ENCODE measurements at places on chromosomes 1 and 21.

GRCh38 chr1:219659005-219659600 is 46.2 kb upstream of the ZC3H11B start:
- DNase-seq: no peak

GRCh38 chr21:41387824-41388223 is 26.0 kb downstream of the MX2 start:
- DNase-seq: no peak

DNA sequence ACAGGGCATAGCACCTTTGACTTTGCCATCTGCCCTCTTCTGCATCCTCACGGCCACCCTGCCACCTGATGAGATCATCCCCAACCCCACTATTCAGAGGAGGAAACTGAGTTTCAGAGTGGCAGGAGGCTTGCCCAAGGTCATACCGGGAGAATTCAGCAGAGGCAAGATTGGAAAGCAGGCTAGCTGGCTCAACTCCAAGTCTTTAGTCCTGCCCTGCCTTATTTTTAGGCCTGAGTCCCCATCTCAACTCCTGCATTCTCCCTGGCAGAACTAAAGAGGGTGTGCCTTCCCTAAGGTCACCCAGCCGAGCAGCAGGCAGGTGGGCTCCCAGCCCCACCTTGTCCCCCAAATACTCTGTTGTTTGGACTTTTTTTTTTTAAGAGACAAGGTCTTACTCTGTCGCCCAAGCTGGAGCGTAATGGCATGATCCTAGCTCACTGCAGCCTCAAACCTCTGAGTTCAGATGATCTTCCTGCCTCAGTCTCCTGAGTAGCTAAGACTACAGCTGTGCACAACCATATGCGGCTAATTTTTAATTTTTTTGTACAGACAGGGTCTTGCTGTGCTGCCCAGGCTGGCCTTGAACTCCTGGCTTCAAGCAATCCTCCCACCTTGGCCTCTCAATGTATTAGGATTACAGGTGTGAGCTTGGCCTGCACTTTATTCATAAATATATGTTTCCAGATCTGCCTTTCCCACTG is 13.8 kb upstream of the FGR start:
- no peak for DNase-seq

GRCh38 chr1:94143809-94144176 is 22.8 kb upstream of the ABCA4 start:
- no peak for DNase-seq

GRCh38 chr1:1162597-1163537 is 10.8 kb upstream of the TTLL10 start:
- peak; percentile 76 for DNase-seq

GRCh38 chr1:174158767-174159251 is 511 bp upstream of the RABGAP1L start:
- DNase-seq: no peak

GRCh38 chr1:25616987-25617624 is 515 bp downstream of the MAN1C1 start:
- DNase-seq: no peak

GRCh38 chr1:77925956-77926355 is 37.5 kb downstream of the NEXN start:
- no peak for DNase-seq

DNA sequence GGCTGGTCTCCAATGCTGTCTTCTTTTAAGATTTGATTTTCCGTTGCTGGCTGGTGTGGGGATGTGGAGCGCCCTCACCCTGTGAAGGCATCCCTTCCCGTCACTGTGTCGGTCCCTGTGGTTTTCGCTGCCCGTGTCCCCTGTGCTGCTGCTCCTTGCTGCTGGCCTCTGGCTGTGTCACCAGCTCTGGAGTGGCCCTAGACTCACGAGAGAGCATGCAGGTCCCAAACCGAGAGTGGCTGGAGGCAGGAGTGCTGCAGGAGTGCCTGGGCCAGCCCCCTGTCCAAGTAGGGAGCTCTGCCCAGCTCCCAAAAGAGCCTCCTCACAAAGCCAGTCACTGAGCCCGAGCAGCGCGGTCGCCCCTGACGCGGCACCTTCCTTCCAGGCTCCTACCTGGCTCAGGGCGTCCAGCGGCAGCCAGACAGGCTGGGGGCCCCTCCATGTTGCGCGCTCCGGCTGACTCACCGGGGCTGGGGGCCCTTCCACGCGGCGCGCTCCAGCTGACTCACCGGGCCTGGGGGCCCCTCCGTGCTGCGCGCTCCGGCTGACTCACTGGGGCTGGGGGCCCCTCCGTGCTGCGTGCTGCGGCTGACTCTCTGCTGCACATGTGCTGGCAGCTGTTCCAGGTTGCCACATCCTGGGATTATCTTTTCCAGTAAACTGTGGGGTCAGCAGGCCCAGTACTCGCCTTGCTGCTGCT is 106.7 kb upstream of the COL6A1 start:
- no peak for DNase-seq

DNA sequence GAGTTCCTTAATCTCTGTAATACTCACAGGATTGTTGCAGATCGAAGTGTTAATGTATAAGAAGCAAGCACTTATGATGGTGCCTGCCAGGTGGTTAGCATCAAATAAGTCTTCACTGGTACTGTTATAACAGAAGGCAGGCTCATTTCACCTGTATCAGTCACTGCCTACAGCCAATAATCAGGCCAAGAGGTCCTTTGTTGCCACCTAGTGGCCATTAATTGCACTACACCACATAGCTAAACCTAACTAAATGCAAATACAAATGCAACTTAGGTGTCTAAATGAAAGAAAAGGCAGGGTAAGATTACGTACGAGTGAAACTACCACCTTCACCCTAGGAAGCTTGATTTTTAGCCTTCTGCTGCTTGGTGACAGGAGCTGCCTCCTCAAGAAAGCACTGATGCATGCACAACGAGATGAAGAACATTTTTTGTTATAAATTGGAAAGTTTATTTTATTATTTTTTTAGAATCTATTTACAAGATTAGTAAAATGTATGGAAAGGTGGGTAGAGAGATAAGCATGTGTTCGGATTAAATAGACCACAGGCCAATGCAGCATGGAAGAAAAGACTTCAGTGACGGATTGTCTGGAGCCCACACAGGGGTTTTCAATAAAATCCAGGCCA is 334.8 kb upstream of the CAMK1G start:
- DNase-seq: peak; percentile 65

DNA sequence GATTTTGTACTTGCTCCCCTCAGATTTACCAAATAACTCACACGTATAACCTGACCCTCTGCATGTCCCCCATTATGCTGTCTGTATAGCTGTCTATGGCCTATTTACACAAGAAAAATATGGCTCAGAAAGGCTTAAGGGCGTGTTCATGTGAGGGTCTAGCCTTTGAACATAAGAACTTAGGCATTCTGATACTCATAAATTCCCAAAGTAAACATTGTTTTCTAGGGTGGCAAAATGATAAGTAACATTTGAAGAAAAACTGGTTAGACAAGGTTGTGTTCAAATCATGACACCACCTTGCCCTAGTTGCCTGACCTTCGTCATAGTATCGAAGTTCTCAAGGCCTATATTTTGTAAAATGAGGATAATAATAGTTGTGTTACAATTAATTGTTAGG is 394.6 kb downstream of the LRRIQ3 start:
- DNase-seq: no peak

DNA sequence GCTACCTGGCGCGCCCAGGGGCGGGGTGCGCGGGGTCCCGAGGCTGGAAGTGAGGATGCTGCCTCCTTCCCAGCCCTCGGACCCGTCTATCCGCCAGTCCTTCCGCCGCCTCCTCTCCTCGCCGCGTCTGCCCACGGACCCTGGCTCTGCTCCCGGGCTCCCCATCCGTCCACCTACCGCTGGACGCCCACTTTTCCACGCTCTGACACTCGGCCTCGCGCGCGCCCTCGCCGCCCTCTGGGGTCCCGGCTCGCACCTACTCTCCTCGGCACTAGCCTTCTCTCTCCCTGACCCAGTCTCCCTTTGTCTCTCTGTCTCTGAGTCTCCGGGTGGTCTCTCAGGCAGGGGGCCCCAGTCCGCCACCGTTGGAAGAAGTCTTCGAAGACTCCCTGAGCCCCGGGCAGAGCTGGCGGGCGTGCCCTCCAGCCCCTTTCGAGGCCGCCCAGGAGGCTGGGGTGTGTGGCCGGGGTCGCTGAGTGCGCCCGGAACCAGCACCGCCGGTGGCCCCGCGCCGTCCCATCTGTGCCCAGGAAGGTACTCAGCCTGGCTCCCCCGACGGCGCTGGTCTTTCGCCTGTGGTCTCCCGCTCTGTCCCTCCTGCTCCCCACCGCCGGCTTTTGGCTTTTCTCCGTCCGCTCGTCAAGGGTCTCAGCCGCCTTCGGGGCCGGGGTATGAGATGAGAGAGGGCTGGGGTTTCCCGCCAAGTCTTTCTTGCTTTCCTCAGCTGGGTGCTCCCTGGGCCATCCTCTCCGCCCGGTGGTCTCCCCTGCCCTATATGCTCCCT is 610 bp downstream of the DRAXIN start:
- DNase-seq: no peak

- DNase-seq: no peak
Measured at GRCh38 chr1:183185941-183186490, at the start of gene LAMC2. Gene LAMC2 (plus strand): TSS chr1:183186264. CDS start chr1:183186353, 89 bp downstream.

- DNase-seq: no peak
Measured at GRCh38 chr1:32525053-32525452, 14.2 kb upstream of the ZBTB8A start.

- DNase-seq: no peak
Measured at GRCh38 chr1:2073382-2074230, 23.4 kb downstream of the PRKCZ start.

GRCh38 chr1:165674599-165674998 is 23.8 kb downstream of the ALDH9A1 start:
- DNase-seq: no peak

DNA sequence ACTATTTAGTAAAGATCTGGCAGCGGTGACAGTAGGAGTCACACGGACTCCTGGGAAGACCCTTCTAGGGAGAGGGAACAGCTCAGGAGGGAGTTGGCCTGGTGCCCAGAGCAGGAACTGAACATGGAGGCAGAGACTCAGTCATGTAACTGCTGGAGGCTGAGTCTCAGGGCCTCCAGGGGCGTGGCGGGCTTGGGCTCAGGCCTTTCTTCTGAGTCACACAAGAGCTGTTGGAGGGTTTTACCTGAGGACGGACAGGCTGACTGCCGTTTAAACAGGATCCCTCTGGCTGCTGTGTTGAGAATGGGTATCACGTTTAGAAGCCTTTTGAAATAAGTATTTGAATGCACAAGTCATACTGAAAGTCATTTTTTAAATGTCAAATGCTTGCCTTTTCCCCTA is 7.2 kb upstream of the ETS2 start:
- no peak for DNase-seq

GRCh38 chr21:32559006-32559610 is 26.2 kb downstream of the TCP10L start:
- no peak for DNase-seq

DNA sequence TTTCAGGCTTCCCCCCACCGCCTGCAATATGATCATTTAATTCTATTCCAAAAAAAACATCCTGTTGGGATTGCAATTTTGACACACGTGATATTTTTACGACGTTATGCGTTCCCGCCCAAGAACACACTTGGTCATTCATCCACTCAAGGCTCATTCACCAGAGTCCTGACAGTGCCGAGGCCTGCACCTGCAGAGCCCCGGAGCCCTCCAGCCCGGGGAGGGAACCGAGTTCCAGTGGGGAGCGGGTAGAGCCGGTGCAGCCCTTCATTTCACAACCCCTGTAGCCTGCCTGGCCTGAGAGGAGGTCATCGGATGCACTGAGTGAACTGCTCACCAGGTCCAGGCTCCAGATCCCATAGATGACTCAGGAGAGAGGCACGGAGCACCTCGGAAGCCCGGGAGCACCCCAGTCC is 156.0 kb upstream of the BACE2 start:
- no peak for DNase-seq

- no peak for DNase-seq
Measured at GRCh38 chr1:149978547-149979023, 31.9 kb downstream of the OTUD7B start.

Data from NCI-H1048 (cell line).